Activated CD4-positive, alpha-beta T cell treated with anti-CD3 and anti-CD28 coated beads, Interleukin-2, amount 10 ng/mL, durations not matched to agents 24 days and 14 days (primary cell): ENCODE measurements at places on chromosomes 4 and X. TPM values are rescaled to one million over a fixed set of nuclear protein-coding genes. Genes with fewer than 3 reads are reported as not detected.

The GSPT2 gene
- total RNA-seq, result 12.8 and 13.2 TPM in 2 replicates

- DNase-seq, result no peak
Observed at GRCh38 chr4:148962539-148963290, 520.5 kb upstream of the NR3C2 start.

The LIN54 gene
- total RNA-seq, result 25.4 and 28.8 TPM in 2 replicates

- peak; percentile 54 for DNase-seq
Observed at GRCh38 chr4:173501592-173502150, 28.4 kb downstream of the HAND2 start.

The FAM47E gene
- not detected in 2 replicates for total RNA-seq

GRCh38 chrX:25287521-25287920, 271.8 kb upstream of the ARX start:
- DNase-seq, result no peak

GRCh38 chr4:72909461-72909860, 160.1 kb downstream of the COX18 start:
- DNase-seq, result no peak

The CHRDL1 gene
- total RNA-seq, result not detected in 2 replicates

DNA sequence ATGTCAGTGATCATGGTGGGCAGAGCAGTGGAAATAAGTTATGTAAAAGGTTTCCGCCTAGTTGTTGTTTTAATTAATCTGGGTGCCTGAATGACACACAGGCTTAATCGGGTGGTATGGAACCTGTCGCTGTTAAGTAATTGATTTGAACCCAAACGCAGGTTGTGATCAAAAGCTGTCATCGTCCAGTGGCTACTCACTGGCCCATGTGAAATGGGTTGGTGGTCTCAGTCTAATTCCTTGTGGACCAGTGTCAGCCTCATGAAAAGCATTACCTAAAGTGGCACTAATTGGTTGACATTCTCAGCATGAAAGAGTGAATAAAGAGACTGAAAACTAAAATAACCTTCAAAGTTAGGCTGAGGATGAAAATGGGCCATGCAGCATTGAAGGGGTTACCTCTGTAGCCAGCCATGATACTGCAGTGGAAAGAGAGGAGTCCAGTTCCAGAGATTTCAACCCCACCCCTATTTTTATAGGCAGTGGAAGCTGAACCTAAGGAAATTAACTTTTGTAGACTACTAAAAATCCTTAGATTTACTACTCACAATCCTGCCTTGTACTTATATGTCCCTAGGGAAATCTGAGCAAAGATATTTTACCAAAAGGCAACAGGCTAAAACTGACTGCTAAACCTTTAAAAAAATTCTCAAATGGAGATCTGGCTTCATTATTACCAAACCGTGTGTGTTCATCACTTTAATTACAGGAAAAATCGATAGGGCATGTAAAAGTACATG, 251.7 kb upstream of the TENM3 start:
- DNase-seq, result no peak

GRCh38 chr4:140100771-140101170, 53.2 kb downstream of the MAML3 start:
- no peak for DNase-seq

DNA sequence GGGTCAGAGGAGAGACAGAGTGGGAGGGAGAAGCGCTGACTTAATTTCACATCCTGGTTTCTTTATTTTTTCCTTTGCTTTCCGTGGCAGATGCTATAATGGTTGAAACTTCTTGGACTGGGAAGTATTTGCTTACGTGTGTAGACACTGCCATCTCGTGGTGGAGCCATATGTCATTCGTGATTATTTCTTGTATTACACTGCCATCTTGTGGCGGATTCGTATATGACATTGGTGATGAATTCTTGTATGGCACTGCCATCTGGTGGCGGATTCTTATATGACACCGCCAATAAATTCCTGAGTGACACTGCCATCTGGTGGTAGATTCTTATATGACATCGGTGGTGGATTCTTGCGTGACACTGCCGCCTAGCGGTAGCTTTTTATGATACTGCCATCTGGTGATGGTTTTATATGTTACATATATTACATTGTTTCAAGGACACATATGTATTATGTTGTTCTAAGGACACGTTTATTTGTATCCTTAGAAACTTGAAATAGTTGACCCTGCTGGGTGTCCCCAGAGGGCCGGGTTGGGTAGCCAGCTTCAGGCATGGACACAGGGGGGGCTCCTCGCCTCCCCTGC, 37.3 kb upstream of the CLCN4 start:
- peak; percentile 90 for DNase-seq

DNA sequence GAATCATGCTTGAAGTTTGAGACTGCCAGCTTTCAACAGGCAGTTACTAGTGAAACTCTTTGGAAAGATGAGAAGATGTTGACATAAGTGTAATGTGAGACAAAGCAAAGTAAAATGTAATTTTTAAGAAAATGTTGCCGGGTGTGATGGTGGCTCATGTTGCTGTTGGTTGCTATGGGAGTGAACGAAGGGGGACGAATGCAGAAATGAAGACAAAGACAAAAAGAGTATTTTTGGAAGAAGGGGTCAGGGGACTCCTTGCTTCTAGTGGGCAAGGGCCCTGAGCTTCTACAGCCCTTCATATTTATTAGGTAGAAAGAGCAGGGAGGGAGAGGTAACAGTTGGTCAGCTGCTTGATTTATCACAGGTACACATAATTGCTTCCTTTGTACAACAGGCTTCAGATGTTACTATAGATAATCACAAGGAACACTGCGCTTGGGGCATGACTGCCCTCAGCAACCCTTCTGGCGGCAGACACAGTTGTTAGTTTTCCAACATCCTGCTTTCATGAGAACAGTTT, 11.9 kb upstream of the UGDH start:
- DNase-seq, result no peak

- DNase-seq, result no peak
Observed at GRCh38 chr4:85127653-85128052, 161.2 kb upstream of the WDFY3 start.

DNA sequence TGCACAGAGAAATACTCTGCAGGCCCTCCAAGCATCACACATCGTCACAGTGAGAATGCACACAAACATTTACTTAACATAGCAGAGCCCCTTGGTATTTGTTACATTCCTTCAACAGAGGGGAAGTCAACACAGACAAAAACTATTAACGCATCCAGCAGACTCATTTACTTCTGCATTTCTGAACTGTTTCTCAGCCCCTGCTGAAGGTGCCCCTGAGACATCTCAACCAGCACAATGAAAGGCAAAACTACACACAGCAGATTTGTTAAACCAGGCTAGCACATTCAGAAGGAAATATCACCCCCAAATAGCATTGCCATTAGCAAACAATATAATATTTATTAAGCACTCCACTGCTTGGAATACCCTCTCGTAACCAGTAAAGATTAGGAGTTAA, 367.0 kb downstream of the RAB28 start:
- DNase-seq, result no peak

DNA sequence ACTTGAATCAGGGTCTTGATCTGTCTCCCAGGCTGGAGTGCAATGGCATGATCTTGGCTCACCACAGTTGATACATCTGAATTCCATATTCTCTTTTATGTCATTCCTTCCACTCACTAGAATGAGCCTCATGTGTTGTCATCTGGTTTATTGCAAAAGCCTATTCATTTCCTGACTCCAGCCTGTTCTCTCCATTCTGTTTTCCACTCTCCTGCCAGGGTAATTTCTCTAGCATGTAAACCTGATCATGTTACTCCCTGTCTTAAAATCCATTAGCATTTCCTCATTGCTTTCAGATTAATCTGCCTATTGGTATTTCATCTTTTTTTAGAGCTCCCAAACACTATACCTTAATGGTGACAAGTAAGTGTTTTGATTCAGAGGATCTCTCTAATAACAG, 4.3 kb upstream of the DDX60L start:
- no peak for DNase-seq

- DNase-seq, result no peak
Observed at GRCh38 chr4:147704846-147705245, 20.9 kb upstream of the PRMT9 start.

- no peak for DNase-seq
Observed at GRCh38 chrX:55709735-55710134, 7.8 kb upstream of the RRAGB start.

DNA sequence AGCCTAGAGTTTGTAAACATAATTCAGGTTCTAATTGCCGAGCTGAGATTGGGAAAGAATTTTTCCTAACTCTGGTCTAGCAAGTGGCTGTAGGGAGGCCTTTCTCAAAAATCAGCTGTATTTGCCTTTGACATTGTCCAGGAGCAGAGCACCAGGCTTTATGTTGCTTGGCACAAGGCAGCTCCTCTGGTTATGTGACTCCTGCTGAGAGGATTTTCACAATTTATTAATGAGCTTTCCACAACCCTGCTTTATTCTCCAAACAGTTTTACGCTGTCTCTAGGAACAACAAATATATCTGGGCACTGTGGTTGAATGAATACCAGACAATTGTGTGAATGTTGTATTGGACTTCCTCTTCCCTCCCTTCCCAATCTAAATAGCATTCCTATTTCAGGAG, 14.9 kb downstream of the LSM6 start:
- no peak for DNase-seq

- no peak for DNase-seq
Observed at GRCh38 chr4:183081116-183081469, 18.0 kb upstream of the WWC2 start.

- DNase-seq, result no peak
Observed at GRCh38 chr4:82998898-82999297, 11.7 kb downstream of the LIN54 start.

The PLK4 gene
- 44.5 and 44.7 TPM in 2 replicates for total RNA-seq

DNA sequence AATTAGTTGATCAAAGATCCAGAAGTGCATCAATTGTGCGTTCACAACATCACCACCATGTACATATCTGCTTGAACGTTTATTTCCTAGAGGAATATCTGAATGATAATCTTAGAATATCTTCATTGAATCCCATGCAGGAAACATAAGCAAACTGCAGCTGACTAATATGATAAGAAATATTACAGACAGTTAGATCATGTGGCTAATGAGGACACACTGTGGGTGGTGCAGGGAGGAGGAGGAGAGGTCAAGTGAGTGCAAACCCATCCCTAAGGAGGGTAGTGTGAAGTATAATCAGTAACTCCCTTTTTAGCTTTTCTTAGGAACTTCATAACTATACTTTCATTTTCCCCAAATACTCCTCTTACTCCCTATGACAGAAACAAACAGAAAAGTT, 58.3 kb upstream of the HPGD start:
- DNase-seq, result no peak

- peak; percentile 67 for DNase-seq
Observed at GRCh38 chrX:39327255-39327654, 526.0 kb downstream of the MID1IP1 start.

DNA sequence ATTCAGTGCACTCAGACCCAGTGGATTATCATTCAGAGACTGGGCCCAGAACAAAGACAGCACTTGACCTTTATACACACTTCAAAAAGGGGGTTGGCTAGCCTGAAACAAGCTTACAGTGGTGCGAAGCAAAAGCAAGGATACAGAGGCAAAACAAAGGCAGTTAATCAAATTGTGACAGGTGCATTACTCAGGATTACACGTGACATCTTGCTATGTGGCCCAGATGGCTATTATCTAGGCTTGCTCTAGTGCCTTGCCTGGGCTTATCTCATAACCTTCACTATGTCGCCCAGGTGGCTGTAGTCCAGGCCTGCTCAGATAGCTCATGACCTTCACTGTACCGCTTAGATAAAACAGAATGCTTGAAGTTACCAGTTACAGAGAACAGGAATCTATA, 1092.1 kb upstream of the PRKX start:
- no peak for DNase-seq

The SRPX gene
- not detected in 2 replicates for total RNA-seq

The FREM3 gene
- total RNA-seq, result not detected in 2 replicates

The GRID2 gene
- total RNA-seq, result not detected in 2 replicates

DNA sequence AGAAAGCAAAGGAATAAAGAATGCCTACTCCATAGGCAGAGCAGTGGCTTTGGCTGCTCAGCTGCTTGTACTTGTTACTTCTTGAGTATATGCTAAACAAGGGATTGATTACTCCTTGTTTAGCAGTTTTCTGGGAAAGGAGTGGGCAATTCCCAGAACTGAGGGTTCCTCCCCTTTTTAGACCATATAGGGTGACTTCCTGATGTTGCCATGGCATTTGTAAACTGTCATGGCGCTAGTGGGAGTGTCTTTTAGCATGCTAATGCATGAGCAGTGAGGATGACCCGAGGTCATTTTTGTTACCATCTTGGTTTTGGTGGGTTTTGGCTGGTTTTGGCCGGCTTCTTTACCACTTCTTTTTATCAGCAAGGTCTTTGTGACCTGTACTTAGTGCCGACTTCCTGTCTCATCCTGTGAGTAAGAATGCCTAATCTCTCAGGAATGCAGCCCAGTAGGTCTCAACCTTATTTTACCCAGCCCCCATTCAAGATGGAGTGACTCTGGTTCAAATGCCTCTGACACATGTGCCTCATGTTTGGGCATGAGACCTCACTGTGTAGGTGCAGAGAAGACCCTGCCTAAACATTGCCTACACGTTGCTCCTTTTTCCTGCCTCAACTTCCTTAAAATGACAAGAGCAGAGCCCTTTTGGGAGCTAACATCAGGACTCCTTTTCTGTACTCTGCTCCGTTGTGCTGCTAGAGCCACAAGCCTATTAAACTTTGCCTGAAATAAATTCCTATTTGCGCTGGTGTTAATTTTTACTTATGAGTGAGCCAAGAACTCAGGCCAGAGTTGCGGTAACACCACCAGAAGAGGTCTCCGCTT, 21.0 kb upstream of the UBA6 start:
- peak; percentile 45 for DNase-seq

The GLA gene
- 66.6 and 70.7 TPM in 2 replicates for total RNA-seq

DNA sequence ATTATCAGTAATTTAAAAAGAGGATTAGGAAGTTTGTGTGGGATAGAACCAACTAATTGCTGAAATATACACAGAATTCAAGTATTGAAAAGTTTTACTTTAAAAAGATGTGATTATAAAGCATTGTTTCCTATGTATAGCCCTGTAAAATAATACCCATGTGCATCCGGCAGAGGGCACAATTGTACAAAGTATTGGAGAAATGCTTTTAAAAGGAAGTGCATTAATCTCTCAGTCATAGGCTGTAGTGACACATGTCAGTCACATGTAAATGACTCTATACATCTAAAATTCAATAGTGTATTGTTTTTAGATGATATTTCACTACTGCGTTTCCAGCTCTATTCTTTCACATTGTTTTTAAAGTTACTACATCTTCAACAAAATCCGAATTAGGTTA, 9.7 kb upstream of the GEMIN8 start:
- DNase-seq, result peak; percentile 84
